Uterus (tissue), 4 donors: ENCODE measurements at places on chromosomes 3 and 15. TPM values are rescaled to one million over a fixed set of nuclear protein-coding genes. Genes with fewer than 3 reads are reported as not detected.
A peak's percentile ranks its signal among the peaks of the same experiment; 100 is the strongest.

GRCh38 chr15:90620379-90621067 is 90.8 kb downstream of the CRTC3 start:
- no peaks in the 10 kb centered on the region for H3K4me1 ChIP-seq
- no peaks in the 10 kb centered on the region for H3K36me3 ChIP-seq

DNA sequence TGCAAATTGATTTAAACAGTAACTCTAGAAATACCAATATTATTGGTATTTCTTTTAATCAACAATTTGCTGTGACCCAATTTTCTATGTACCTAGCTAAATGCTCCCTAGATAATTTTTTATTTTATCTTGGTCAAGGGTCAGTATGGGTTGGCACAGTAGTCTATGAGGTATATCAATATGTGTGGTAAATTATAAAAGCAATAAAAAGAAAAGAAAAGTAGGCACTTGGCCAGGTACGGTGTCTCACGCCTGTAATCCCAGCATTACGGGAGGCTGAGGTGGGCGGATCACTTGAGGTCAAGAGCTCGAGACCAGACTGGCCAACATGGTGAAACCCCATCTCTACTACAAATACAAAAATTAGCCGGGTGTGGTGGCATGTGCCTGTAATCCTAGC is 34.0 kb upstream of the STIMATE start:
- H3K4me3 ChIP-seq: no peak overlapping the region
- no peak overlapping the region for H3K27ac ChIP-seq
- H3K4me1 ChIP-seq: no peaks in the 10 kb centered on the region
- no peaks in the 10 kb centered on the region for H3K27me3 ChIP-seq
- H3K36me3 ChIP-seq: no peaks in the 10 kb centered on the region

DNA sequence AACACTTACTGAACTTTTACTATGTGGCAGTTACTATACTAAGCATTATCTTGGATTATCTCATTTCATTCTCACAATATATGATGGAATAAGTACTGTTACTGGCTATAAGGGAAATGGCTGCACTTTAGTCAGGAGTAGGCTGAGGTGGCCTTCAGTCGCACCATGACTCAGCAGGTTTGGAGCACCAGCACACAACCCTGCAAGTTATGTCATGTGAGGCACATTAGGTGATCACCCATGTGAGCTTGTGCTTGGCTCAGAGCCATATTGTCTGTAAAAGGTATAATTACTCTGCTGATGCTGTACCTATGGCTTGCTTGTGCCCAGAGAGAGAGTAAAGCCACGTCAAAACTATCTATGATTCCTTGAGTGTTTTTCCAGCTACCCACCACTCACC is 54.1 kb upstream of the TIPARP start:
- H3K36me3 ChIP-seq: no peaks in the 10 kb centered on the region
- DNase-seq: no peak
- H3K4me3 ChIP-seq: no peak overlapping the region
- H3K27ac ChIP-seq: no peak overlapping the region

DNA sequence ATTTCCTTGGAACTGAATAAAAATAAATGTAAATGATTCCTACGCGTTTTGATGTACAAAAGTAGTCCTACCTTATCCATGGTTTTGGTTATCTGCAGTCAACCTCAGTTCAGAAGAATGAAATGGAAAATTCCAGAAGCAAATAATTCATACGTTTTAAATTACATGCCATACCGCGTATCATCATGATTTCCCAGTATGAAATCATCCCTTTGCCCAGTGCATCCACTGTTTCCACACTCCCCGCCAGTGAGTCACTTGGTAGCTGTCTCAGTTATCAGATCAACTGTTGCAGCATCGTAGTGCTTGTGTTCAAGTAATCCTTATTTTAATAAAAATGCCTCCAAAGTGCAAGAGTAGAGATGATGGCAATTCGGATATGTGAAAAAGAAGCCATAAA is 9.1 kb upstream of the MFSD1 start:
- no peaks in the 10 kb centered on the region for H3K4me1 ChIP-seq
- H3K27ac ChIP-seq: no peak overlapping the region
- no peak overlapping the region for H3K4me3 ChIP-seq
- H3K27me3 ChIP-seq: no peaks in the 10 kb centered on the region

DNA sequence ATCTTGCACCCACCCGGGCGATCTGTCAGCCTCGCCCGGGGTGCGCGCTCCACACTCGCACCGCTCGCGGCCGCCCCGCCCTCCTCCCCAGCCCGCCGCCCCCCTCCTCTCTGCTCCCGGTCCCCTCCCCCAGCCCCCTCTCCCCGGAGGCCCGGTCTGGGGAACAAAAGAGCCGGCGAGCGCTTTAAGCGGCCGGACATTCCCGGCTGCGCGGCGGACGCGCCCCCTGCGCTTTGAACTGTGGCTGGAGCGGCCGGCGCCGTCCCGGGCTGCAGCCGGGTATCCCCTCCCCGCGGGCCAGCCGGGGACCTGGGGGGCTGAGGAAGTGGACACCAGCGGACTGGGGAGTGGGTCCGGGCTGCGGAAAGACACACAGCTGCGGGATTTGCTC is at the start of gene IGDCC3:
Gene IGDCC3 (minus strand): TSS at position 27 of the 391 bp plus-strand sequence. CDS start 214 bp downstream, outside the sequence.
- DNase-seq: no peak
- H3K4me3 ChIP-seq: peak within 1 kb of the TSS; percentile 64
- peaks cover 5% of the 10 kb centered on the region for H3K4me1 ChIP-seq
- H3K36me3 ChIP-seq: no peaks in the 10 kb centered on the region
- H3K27ac ChIP-seq: peak within 1 kb of the TSS; percentile 15

DNA sequence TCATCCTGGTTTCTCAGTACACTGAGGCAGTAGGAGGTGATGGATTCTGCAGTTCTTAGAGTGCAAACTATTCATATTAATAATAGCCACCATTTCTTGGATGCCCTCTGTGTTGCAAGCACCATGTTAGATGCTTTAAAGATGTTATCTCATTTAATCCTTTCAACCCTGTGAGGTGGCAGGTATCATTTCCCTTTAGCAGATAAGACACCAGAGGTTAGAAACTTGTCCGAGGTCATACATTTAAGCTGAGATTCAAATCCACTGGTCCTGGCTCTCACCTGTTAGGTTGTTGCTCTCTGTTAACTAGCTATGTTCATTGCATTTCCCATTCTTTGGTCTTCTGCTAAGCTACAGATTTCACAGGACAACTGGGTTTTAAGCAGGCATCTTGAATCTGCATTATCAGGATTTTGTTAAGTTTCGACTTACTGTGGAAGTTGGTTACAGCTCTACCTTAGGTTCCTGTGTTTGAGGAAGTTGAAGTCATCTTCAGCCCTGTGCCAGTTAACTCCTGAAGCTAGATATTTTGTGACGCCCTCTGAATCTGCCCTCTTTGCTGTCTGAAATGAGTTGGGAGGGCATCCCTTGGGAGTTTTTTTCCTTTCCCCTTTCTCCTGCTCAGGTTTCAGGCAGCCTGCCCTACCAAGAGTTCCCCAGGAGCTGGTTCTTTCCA is 6.4 kb downstream of the PDE8A start:
- H3K4me3 ChIP-seq: no peak overlapping the region
- H3K27ac ChIP-seq: no peak overlapping the region
- no peaks in the 10 kb centered on the region for H3K4me1 ChIP-seq
- H3K36me3 ChIP-seq: no peaks in the 10 kb centered on the region
- H3K27me3 ChIP-seq: no peaks in the 10 kb centered on the region

DNA sequence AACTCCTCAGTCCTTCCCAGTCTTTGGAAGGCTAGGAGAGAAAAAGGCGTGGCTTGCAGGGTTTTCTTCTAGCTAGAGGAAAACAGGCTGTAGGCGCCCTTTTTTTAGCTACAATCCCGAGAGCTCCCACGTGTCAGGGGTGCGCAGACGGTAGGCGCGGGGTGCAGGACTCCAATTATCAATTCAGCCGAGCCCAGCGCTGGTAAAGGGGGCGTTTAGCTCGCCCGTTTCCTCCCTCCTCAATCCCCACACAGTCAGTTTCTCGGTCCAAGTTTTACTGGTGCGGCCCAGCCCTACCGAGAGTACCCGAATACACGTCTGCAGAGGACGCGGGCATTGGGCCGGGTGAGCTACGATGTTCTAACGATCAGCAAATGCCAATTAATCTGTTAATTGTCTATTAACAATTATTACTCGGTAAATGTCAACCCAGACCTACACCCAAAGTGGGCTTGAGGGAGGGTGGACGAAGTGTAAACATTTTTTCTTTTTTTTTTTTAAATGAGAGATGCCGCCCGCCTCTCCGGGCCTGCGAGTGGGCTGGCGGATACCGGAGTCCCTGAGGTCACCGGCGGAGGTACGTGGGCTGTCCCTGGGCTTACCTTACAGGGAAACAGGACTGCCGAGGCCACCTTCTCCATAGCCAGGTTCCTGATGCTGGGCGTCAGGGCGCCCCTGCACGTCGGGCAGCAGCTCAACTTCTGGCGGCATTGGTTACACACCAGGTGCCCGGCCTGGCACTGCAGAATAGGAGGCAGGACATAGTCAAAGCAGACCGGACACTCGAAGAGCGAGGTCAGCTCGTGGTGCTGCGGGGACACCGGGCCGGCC is 923 bp downstream of the SIAH2 start:
- no peaks in the 10 kb centered on the region for H3K36me3 ChIP-seq
- H3K4me1 ChIP-seq: peaks cover 9% of the 10 kb centered on the region
- no peaks in the 10 kb centered on the region for H3K27me3 ChIP-seq
- peak overlapping the region; percentile 99 for H3K27ac ChIP-seq

GRCh38 chr15:60297047-60297446 is 100.7 kb downstream of the ANXA2 start:
- H3K4me3 ChIP-seq: no peak overlapping the region
- H3K27ac ChIP-seq: no peak overlapping the region
- H3K27me3 ChIP-seq: no peaks in the 10 kb centered on the region

DNA sequence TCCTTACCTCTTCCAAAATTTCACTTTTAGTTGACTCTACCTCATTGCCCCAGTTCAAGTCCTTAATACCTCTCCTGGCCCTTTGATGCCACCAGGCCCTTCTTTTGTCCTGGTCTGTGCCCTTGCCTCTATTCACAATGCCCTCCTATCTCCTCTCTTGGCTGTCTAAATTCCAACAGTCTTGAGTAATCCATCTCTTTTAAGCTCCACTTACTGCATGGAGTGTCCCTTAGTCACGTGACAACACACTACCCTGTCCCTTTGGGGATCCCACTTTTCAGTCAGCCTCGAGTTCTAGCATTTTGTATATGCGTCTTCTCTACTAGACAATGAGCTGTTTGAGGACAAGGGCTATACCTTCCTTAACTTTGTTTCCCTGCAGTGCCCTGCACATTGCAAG is 52.7 kb upstream of the SCN5A start:
- no peaks in the 10 kb centered on the region for H3K4me1 ChIP-seq
- no peaks in the 10 kb centered on the region for H3K36me3 ChIP-seq
- no peak overlapping the region for H3K4me3 ChIP-seq
- no peak for DNase-seq

- H3K4me1 ChIP-seq: no peaks in the 10 kb centered on the region
- no peaks in the 10 kb centered on the region for H3K36me3 ChIP-seq
- H3K4me3 ChIP-seq: no peak overlapping the region
- DNase-seq: no peak
- no peak overlapping the region for H3K27ac ChIP-seq
- no peaks in the 10 kb centered on the region for H3K27me3 ChIP-seq
These were observed 521.5 kb downstream of the GRM7 start for GRCh38 chr3:7382293-7383010.

- DNase-seq: no peak
- H3K27me3 ChIP-seq: no peaks in the 10 kb centered on the region
- no peak overlapping the region for H3K27ac ChIP-seq
- H3K4me1 ChIP-seq: no peaks in the 10 kb centered on the region
- no peaks in the 10 kb centered on the region for H3K36me3 ChIP-seq
- H3K4me3 ChIP-seq: no peak overlapping the region
These were observed 12.7 kb downstream of the TKT start for GRCh38 chr3:53243165-53243564.

- H3K27ac ChIP-seq: no peak overlapping the region
- H3K4me1 ChIP-seq: no peaks in the 10 kb centered on the region
- H3K36me3 ChIP-seq: no peaks in the 10 kb centered on the region
- no peaks in the 10 kb centered on the region for H3K27me3 ChIP-seq
- DNase-seq: no peak
- H3K4me3 ChIP-seq: no peak overlapping the region
These were observed 93.7 kb downstream of the DLG1 start for GRCh38 chr3:197204736-197205135.

DNA sequence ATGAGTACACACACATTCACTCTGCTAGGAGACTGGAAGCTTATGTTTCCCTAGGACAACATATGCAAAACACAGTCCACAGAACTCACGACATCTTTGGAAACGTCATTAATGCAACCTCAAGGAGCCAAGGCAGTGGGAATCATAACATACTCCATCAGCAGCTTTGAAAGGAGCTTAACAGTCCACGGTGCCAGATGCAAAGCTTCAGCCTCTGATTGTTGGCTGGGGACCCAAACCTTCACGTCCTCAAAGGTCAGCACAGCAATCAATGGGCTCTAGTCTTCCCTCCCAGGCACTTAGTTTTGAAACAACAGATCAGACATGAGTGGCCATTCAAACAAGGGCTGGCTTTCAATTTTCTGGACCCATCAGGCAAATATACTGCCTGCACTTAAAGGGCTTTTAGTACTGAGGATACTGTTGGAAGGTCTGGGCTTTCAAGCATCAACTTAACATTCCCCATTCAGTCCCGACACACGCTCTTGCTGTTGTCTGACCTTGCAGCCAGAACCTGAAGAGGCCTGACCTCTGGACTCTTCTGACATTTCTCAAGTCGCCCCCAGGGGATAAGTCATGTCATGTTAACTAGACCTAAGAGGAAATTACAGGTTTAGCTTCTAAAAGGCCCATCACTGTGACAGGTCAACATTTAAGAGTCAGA is 223.0 kb downstream of the PDZRN3 start:
- no peaks in the 10 kb centered on the region for H3K27me3 ChIP-seq
- H3K4me3 ChIP-seq: no peak overlapping the region
- peak; percentile 76 for DNase-seq
- peaks cover 12% of the 10 kb centered on the region for H3K4me1 ChIP-seq
- H3K36me3 ChIP-seq: no peaks in the 10 kb centered on the region
- peak overlapping the region; percentile 81 for H3K27ac ChIP-seq

- H3K36me3 ChIP-seq: no peaks in the 10 kb centered on the region
- H3K4me3 ChIP-seq: no peak overlapping the region
- H3K27me3 ChIP-seq: no peaks in the 10 kb centered on the region
- no peaks in the 10 kb centered on the region for H3K4me1 ChIP-seq
These were observed 70.9 kb upstream of the ST8SIA2 start for GRCh38 chr15:92322566-92323355.

CD47 gene
- 210 TPM for total RNA-seq

IGF2BP2 gene
- total RNA-seq: 65.6 TPM

CCK gene
- not detected for total RNA-seq

CHL1 gene
- total RNA-seq: 64.8 TPM

THSD4 gene
- total RNA-seq: 7.1 TPM

GTF2A2 gene
- 27.2 TPM for total RNA-seq

C3orf85 gene
- total RNA-seq: not detected

NR1I2 gene
- 0.21 TPM for total RNA-seq

GOLGA6D gene
- total RNA-seq: not detected

LDHAL6B gene
- total RNA-seq: not detected

SOX14 gene
- total RNA-seq: not detected

TCAIM gene
- total RNA-seq: 3.8 TPM
